ENCODE measurements at places on chromosomes 5 and 9. TPM values are rescaled to one million over a fixed set of nuclear protein-coding genes. Genes with fewer than 3 reads are reported as not detected.

TNFSF15 gene
- total RNA-seq = 0.08 TPM

ANKRD55 gene
- not detected for total RNA-seq

UBE2D2 gene
- total RNA-seq = 101 TPM

SPATA31C1 gene
- total RNA-seq = 0.08 TPM

DNA sequence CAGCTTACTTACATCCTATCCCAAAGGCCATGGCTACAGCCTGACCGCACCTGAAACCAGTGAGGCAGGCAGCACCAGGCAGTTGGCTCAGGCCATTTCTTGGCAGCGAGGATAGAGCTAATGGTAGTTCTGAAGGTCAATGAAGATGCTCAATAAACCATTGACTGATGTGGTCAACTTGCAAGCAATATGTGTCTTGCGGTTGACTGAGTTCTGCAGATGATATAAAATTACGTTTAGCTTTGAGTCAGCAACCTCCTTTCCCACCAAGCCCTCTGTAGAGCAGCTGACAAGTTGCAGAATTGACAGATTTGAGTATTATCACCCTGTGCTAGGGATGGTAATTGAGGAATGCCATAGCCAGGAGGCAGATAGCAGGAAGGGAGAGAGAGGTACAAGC lies 189.0 kb upstream of the PUM3 start:
- no peaks in the 10 kb centered on the region for H3K27me3 ChIP-seq
- DNase-seq = no peak
- no peak overlapping the region for H3K27ac ChIP-seq
- no peaks in the 10 kb centered on the region for H3K36me3 ChIP-seq

- H3K4me1 ChIP-seq = peaks cover 23% of the 10 kb centered on the region
- no peaks in the 10 kb centered on the region for H3K27me3 ChIP-seq
- peak overlapping the region; percentile 83 for H3K27ac ChIP-seq
- no peaks in the 10 kb centered on the region for H3K36me3 ChIP-seq
Measured at GRCh38 chr5:78983601-78984438, 1.3 kb downstream of the ARSB start.

DNA sequence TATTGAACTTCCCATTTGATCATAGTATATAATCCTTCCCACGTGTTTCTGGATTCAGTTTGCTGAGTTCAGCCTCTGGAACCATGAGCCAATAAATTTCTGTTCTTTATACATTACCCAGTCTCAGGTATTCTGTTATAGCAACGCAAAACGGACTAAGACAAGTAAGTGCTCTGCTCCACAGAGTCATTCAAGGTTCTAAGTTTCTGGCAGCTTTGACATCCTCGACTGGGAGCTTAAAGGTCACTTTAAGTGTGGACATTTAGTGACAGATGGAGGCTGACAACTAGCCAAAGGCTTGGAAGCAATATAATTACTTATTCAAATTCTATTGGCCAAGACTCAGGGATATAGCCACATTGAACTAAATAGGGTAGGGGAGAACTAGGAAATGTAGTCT lies 177.7 kb upstream of the RASEF start:
- DNase-seq = no peak
- H3K4me1 ChIP-seq = peaks cover 9% of the 10 kb centered on the region
- H3K36me3 ChIP-seq = no peaks in the 10 kb centered on the region
- H3K27me3 ChIP-seq = no peaks in the 10 kb centered on the region
- no peak overlapping the region for H3K27ac ChIP-seq

- H3K27ac ChIP-seq = no peak overlapping the region
- no peaks in the 10 kb centered on the region for H3K27me3 ChIP-seq
- H3K4me1 ChIP-seq = no peaks in the 10 kb centered on the region
- no peaks in the 10 kb centered on the region for H3K36me3 ChIP-seq
- no peak for DNase-seq
Measured at GRCh38 chr9:7118633-7119032, 360.9 kb downstream of the KDM4C start.

DNA sequence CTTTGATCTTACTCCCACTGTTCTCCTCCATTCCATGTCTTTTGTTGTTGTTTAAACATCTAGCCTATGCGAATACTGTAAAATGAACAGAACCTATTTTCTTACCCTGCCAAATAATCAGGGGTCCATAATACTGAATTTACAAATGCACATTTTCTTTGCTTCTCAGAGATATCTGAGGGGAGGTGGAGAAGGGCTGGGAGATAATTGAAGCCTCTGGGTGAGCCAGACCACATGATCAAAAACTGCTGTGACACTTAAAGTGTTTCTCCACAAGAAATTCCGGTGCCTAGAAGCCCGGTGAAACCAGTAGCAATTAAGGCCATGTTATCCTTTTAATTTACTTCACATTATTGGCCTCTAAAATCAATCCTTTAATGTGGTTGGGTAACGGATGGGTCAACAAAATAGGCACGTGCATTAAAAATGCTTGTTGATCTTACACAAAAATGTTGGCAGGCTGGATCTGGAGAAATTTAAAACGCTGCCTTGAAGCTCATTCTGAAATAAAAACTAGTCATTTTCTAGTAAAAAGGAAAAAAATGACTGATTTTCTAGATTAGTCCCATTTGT lies 10.8 kb downstream of the SEMA6A start:
- no peak for DNase-seq
- H3K27me3 ChIP-seq = no peaks in the 10 kb centered on the region
- H3K4me1 ChIP-seq = peaks cover 96% of the 10 kb centered on the region

- DNase-seq = no peak
- peaks cover 45% of the 10 kb centered on the region for H3K4me1 ChIP-seq
- H3K27ac ChIP-seq = peak overlapping the region; percentile 1
Measured at GRCh38 chr5:68194386-68194785, 21.2 kb upstream of the PIK3R1 start.

GRCh38 chr5:14749579-14750101 lies 85.1 kb downstream of the OTULIN start:
- no peaks in the 10 kb centered on the region for H3K4me1 ChIP-seq
- no peak for DNase-seq
- H3K27ac ChIP-seq = no peak overlapping the region
- H3K4me3 ChIP-seq = no peak overlapping the region

Data from GM23338 (cell line).